Activated CD4-positive, alpha-beta T cell treated with anti-CD3 and anti-CD28 coated beads for 4 hours (primary cell): ENCODE measurements at places on chromosomes 16 and 17.

- DNase-seq = no peak
These were observed 516.6 kb upstream of the C16orf82 start for GRCh38 chr16:26550111-26550610.

GRCh38 chr17:82365606-82366295, 5.8 kb upstream of the UTS2R start:
- no peak for DNase-seq

DNA sequence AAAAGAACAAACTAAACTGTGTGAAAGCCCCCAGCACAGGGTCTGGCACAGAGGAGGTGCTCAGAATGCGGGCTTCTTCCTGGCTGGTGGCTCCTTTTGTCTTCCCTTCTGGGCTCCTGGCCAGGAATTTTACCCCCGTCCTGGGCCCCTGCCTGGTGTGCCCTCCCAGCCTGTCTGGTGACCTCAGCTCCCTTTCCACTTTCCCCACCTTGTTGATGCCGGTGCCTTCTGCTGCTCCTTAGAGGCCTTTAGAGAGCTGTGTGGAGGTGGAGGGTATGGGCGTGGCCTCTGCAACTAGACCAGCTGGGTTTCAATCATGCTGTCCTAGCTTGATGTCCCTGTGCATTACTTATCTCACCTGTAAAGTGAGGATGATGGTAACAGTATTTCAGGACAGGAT, 16.8 kb downstream of the PIRT start:
- DNase-seq = no peak

- DNase-seq = no peak
These were observed 98.4 kb downstream of the ADCY9 start for GRCh38 chr16:4017807-4018206.

DNA sequence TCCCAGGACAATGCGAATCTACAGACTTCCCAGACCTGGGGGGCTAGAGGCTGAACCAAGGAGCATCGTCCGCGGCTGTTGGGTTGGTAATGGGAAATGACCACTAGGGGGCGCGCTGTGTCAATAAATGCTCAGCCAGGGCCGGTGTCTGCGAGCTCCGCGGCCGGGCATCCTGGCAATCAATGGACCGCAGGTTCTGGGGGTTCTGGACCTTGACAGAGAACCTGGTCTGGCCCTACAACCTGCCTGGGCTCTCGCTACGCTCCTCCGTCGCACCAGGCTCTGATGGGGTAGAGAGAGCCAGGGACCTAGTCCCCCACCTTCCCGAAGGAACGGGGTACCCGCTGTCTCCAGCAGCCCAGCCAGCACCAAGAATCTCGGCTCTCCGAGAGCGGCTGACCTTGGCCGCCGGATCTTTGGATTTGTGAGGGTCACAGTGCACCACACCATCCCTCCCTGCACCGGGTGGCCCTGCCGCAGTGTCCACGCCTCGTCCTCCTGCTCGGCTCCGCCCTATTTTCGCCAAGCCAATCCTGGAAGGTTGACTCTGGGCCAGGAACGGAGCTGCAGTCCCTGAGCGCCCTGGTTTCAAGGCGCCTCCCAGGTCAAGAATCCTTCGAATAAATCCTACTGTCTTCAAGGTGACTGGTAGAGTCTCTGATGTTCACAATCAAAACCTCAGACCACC, 20.4 kb upstream of the BEAN1 start:
- DNase-seq = peak; percentile 92

DNA sequence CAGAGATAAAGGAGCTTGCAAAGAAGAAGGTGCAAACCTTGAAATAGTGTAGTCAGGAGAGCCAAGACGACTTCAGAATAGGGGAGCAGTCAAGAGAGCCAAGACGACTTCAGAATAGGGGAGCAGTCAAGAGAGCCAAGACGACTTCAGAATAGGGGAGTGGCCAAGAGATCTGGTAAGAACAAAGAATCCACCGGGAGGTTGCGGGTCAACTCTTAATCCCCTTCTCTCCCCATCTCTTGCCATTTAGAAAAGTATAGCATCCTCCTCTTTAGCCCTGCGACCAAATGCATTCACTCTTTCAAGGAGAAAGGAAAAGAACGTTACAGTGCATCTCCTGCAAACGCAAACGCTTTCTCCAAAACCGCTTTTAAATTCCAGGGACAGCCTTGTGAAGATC, 713 bp downstream of the KNOP1 start:
- DNase-seq = no peak

DNA sequence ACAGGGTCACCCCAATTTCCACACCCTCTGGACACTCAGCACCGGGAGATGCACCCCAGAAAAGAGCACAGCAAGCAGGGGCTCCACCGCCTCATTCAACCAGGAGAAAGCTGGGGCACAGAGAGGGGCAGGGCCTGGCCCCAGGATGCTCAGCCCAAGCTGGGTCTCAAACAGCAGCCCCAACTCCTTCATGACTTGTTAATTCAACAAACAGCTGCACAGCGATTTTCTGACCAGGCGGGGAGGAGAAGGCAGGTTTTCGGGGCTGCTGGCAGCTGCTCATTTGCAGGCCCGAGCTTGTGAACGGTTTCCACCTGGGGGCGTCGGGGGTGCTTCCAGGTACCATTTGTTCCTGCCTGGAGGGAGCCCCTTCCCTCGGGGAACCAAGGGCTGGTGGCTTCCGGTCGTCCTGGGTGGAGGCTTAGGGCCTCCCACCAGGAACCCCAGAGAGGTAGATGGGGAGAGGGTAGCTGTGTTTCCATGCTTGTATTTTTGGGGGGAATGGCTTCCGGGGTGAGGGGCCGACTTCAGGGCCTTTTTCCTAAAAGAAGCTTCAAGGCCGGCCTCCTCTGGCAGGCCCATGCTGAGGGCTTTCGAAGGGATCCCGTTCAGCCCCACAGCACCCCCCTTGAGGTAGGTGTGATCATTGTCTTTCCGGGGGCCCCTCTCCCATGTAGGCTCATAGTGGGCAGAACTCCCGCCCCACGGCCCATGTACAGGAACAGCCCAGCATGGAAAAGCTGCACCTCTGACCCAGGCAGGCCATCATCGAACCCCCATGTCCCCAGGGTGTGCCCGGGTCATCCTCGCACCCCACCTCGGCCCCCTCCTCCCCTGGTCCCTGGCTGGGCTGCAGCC, 191.6 kb upstream of the GSE1 start:
- DNase-seq = no peak

DNA sequence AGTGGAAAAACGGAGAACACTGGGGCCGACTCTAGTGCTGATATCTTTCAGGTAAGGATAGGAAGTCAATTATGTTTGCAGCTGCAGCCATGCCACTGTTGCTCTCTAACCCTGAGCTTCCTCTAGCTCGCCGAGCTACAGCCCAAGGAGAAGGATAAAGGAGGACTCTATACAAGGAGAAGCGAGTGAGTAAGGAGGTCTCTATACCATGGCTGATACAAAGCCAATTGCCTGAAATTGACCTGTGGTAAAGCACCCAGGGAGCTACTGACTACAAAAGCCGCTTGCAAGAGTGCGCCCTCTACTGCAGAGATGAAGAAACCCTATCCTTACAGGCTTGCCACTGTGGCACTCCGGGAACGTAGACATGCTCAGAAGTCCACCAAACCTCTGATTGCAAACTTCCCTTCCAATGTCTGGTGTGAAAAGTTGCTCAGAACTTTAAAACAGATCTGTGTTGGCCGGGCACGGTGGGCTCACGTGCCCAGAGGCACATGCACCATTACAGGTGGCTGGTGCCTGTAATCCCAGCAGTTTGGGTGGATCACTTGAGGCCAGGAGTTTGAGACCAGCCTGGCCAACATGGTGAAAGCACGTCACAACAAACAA, 10.8 kb upstream of the SLC46A1 start:
- DNase-seq = peak; percentile 49

DNA sequence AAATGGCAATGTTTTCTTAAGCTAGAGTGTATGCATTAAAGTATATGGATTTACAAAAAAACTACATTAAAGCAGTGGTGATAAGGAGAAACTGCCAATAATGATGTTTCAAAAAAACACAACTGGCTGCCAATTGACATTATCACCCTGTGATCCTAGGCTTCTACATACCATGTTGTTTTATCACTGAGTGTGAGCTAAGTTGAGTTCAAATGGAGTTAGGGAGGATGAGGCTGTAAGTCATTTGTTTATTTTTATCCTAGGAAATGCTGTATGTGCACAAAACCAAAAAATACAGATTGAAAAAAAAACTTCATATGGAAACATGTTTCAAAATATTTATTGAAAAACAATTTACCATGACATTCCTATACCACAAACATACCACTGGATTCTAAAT, 22.9 kb downstream of the CHCT1 start:
- DNase-seq = no peak

DNA sequence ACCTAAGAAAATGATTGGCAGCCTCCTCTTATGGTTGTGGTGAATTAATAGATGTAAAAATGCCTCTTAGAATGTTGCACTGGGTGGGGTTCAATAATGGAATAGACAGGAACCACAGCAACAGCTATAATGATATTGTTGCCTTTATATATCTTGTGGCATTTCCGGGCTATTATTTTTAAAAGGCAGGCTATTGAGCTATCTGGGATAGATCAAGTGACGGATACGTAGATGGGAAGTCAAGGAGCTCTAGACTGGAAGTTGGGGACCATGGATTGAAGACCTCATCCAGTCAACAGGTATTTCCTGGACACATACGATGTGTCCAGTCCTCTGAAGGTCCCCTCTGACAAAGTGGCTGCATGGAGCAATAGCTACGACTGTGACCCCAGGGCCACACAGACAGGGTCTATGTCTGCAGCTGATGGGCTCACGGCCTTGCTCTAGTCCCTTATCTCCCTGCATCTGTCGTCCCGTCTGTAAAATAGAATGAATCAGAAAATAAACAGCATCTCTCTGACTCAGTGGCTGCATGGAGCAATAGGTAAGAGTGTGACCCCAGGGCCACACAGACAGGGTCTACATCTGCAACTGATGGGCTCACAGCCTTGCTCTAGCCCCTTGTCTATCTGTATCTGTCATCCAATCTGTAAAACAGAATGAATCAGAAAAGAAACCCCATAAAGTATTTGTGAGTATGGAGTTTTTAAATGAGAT, 117.7 kb upstream of the FOXF1 start:
- no peak for DNase-seq

DNA sequence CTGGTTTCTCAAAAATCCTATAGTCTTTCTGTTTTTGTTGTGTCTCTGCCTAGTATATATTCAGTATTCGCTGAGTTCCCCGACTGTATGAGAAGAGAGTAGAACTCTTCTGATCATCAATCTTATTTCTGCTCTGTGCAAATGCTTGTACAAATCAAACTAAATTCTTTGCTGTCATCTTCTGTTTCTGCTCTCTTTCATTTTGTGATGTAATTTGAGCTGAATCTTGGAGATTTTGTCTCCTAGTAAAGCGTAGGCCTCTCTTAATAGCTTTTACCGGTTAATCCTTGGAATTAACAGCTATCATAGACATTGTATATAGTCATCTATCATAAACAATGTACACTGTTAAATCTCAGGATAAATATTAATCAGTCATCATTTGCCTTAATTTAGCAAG, 61.9 kb downstream of the OMG start:
- DNase-seq = no peak

DNA sequence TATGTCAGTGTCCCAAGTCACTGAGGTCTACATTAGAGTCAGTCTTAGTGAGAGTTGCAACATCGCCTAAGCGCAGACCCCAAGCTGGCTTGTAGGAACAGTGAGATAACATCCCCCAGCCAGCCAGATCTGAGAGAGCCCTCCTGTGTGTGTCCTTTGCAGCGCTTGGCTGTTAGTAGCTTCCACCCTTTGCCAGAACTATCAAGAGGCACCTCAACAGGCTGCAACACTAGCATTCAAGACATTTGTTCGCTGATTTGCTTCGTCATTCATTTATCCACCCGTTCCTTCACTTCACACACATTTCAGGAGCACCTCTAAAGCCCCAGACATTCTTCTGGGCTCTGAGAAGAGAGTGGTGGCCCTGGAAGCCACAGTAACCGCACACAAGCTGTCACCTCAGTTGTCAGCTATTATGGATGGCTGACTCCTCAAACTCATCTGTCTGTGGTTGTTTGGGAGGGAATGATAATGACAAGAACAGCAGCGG, 289.6 kb downstream of the WWOX start:
- no peak for DNase-seq

GRCh38 chr16:56600398-56600999, 7.9 kb upstream of the MT2A start:
- DNase-seq = peak; percentile 16

GRCh38 chr16:26526633-26527032, 540.1 kb upstream of the C16orf82 start:
- no peak for DNase-seq

- no peak for DNase-seq
These were observed 87.3 kb upstream of the NACA2 start for GRCh38 chr17:61678339-61678738.

GRCh38 chr17:75917917-75918445, 13.3 kb upstream of the MRPL38 start:
- no peak for DNase-seq

GRCh38 chr17:4721203-4722135, 9.8 kb upstream of the MED11 start:
- DNase-seq = no peak

DNA sequence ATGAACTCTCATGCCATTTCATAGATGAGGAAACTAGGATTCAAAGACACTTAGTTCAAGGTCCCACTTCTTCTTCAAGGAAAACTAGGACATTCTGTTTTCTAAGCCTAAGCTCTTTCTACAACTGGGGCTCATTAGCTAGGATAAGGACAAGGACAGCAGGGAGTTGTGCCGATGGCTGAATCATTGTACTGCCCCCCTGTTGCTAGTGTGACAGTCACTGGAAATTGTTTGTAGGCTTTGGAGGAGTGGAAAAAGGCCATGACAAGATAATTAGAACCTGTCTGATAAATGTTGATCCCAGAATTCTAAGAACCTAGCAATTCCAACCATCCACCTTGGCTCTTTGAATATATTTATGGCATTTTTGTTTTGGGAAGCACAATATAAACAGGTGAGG, 445.7 kb downstream of the CDH8 start:
- DNase-seq = no peak

- no peak for DNase-seq
These were observed 103.7 kb upstream of the ASIC2 start for GRCh38 chr17:33396818-33397217.

DNA sequence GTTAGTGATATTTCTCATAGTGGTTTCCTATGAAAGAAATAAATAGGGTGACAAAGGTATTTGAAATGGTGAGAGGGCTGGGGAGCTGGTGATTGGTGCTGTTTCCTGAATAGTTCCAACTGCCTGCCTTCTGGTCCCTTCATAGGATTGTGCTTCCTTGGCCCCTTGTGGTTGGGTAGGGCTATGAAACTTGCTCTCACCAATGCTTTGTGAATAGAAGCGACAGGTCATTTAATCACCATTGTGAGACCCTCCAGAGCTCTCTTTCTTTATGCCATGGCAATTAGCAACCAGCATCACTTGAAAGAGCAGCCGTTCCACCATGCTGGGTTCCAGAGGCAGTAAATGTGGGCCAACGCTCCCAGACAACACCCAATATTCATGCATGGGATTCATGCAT, 23.7 kb upstream of the WWOX start:
- no peak for DNase-seq
